ENCODE measurements at places on chromosomes 4 and X. TPM values are rescaled to one million over a fixed set of nuclear protein-coding genes. Genes with fewer than 3 reads are reported as not detected.

- no peak for DNase-seq
These were observed 40.5 kb upstream of the PGRMC2 start for GRCh38 chr4:128328106-128328505.

- no peak for DNase-seq
These were observed 39.6 kb downstream of the FGFBP1 start for GRCh38 chr4:15898902-15899301.

GRCh38 chr4:66273110-66273509 is 602.8 kb upstream of the EPHA5 start:
- DNase-seq, result no peak

GRCh38 chrX:41827886-41828285 is 95.5 kb downstream of the CASK start:
- DNase-seq, result no peak

- DNase-seq, result no peak
These were observed 66.0 kb downstream of the FBXO8 start for GRCh38 chr4:174217273-174218126.

GRCh38 chr4:111020961-111021360 is 398.1 kb upstream of the PITX2 start:
- DNase-seq, result no peak

DNA sequence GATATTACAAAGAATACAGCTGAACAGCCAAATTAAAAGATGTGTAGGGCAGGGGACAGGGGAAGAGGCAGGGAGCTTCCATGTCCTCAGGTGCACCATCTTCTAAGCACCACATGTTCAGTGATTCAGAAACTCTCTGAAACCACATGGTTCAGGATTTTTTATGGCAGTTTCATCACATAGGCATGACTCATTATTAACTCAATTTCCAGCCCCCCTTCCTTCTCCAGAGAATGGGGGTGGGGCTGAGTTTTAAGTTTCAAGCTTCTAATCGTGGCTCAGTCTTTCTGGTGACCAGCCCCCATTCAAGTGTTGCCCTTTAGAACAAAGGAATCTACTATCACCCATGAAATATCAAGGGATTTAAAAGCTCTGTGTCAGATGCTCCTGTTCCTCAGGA is 317.8 kb upstream of the GALNT7 start:
- DNase-seq, result no peak

GRCh38 chrX:122850326-122850725 is 333.8 kb upstream of the GRIA3 start:
- DNase-seq, result no peak

- no peak for DNase-seq
These were observed 626 bp downstream of the JADE3 start for GRCh38 chrX:46912603-46913491.

DNA sequence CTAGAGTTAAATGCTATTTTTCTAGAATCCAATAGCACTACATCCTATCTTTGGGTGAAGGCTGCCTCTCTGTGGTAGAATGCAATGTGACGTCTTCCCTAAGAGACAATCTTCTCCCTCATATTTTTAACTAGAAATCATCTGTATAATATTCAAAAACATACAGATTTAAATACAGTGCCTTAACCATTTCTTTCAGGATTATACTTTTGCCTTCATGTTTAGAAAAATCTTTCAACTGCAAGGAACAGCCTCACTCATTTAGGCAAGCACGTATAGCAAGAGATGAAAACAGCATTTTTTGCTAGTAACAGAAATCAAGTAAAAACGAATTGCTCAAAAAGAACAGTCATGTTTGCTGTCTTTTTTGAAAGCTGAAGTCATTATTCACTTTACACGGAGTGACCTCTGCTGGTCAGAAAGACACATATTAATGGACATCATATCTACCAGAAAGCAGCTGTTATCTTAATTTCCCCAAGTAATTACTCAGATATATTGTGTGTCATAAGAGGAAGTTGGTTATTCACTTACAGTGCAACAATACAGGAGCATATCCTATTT is 422.3 kb downstream of the STPG2 start:
- no peak for DNase-seq

GRCh38 chrX:13377550-13377934 is 57.7 kb upstream of the ATXN3L start:
- no peak for DNase-seq

DNA sequence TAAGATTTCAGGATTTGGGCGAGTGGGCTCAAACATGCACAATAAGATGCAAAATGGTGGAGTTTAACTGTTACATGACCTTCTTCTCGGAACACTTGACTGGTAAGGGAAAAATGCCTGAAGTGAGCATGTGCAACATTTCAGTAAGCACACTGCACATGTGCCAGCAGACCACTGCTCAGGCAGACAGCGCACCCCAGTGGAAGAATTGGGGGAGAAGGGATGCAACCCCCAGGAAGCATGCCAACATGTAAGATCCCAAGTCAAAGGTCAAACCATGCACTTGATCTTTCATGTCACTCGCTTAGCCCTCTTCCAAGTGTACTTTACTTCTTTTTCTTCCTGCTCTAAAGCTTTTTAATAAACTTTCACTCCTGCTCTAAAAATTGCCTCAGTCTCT is 256.3 kb downstream of the CENPC start:
- DNase-seq, result no peak

DNA sequence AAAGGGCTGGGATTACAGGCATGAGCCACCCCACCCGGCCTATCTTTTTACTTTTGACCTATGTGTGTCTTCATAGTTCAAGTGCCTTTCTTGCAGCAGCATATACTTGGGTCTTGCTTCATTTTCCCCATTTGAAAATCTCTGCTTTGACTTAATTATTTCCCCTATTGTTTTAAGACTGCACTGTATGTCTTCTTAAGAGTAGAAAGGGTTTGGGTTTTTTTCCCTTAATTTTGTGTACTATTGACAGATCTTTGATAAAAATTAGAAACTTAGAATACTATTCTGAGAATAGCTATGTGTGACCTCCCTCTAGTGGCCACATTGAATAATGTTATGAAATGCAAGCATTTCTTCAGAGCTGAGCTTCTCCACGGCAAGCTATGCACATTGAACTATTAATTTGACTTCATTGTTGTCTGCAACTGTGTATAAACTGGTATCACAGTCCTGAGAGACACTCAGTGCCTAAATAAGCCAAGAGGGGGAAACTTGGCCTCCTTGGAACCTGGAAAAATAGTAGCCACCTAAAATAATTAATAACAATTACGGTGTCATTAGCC is 8.7 kb upstream of the SLC25A4 start:
- no peak for DNase-seq

GRCh38 chrX:10516781-10517322 is 103.5 kb downstream of the MID1 start:
- DNase-seq, result no peak

GRCh38 chr4:152374606-152375285 is 161.1 kb downstream of the FBXW7 start:
- DNase-seq, result no peak

DNA sequence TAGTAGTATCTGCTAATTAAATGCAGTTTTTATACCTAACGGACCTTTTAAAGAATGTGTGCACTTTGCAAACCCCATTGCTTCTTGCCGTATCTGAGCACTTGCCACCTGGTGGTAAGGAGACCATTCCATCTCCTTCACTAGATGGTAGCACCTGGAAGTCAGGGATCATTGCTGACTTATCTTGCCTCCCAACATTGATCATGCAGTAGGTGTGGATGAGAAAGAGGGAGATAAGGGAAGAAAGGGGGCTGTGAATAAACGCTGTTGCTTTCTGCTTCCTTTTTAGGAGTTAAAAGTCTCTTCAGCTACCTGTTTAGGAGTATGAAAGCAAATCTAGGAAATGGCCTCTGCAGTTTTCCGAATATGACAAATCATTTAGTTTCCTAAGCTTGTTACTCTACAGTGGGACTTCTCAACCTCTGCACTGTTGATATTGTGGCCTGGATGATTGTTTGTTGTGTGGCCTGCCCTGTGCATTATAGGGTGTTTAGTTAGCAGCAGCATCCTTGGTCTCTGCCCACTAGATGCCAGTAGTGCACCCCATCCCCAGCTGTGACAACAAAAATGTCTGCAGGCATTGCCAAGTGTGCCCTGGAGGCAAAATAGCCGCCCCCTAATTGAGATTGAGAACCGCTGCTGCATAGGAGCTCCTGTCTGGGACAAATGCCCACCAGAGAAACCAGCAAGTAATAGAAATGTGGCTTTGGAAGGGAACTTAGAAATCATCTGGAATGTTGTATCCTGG is 38.8 kb downstream of the GAB1 start:
- DNase-seq, result no peak

- no peak for DNase-seq
These were observed 979.6 kb upstream of the POU3F4 start for GRCh38 chrX:82528525-82528924.

- DNase-seq, result no peak
These were observed 537.5 kb downstream of the BCOR start for GRCh38 chrX:39560271-39560670.

- DNase-seq, result no peak
These were observed 116.1 kb upstream of the ARHGAP24 start for GRCh38 chr4:85358831-85359230.

DNA sequence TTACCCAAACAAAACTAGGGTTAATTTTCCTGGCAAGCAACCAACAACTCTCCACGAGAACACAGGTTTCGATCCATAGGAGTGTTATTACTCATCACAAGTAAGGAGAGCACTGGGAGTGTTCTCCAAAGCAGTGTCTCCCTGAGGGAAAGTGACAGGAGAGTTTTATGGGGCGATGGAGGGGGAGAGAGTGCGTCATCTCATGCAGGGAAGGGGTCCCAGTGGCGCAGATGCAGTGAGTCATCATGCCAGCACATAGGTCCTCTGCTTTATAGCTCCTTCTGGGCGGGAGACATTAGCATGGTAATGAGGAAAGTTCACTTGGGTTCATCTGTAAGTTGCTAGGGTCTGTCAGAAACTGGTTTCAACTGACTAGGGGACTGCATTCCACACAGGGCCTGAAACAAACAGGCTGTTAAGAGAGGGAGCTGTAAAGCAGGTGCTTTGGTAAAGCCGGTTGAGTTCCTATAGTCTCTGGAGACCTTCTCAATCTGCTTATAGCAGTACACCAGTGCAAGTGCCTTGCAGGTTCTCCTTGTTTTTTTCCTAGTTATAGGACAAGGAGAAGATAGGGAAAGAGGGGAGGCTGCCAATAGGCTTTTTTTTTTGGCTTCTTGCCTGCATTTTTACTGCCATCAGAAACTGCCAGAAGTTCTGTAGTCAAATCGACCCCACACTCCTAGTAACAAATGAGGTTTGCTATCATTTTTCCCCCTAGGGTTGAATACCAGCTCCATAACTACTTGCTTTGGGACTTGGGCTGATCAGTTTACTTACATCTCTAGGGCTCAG is 12.8 kb upstream of the BOD1L1 start:
- no peak for DNase-seq

DNA sequence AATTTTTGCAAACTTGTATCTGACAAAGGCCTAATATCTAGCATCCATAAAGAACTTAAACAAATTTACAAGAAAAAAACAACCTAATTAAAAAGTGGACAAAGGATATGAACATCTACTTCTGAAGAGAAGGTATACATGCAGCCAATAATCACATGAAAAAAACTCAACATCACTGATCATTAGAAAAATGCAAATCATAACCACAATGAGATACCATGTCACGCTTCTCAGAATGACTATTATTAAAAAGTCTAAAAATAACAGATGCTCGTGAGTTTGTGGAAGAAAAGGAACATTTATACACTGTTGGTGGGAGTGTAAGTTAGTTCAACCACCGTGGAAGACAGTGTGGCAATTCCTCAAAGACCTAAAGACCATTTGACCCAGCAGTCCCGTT is 24.0 kb downstream of the CEP44 start:
- no peak for DNase-seq

DNA sequence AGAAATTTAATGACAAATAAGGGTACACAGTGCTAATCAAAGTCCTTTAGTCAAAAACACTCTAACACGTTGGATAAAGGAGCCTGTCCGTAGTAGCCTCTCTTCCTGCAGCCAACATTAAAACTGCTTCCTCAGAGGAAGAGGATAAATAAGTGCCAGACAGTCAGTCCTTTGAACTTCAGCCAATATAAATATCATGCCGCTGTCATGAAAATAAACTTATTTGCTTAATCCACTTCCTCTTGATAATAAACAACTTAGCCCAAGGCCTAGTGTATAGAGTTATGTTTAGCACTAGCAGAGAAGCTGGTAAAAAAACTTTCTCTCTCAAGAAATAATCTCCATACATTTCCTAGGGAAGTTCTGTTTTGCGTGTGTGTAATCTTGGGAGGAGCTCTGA is 196.7 kb downstream of the HS3ST1 start:
- DNase-seq, result no peak

- no peak for DNase-seq
These were observed 14.0 kb downstream of the APOOL start for GRCh38 chrX:85017721-85018120.

GRCh38 chrX:24301806-24302205 is 12.1 kb downstream of the SUPT20HL2 start:
- no peak for DNase-seq

DNA sequence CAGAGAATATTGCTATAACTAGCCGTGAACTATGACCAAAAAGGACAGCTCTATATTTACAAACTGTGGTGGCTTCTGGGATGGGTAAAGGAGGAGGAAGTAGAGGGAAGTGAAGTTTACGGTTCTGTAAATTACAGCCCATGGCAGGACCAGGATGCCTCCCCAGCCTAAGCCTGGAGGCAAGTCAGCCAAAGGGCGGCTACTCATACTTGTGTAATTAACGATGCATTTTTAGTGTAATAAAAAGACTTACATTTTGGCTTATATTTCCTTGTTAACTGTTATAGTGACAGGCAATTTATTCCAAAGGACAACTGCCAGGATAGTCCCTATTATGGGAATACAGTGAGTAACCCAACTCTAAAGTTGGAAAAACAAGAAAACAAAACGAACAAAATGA is 139.9 kb upstream of the OTUD4 start:
- DNase-seq, result no peak

The SLC49A3 gene
- total RNA-seq, result 21.1 TPM

The C4orf54 gene
- not detected for total RNA-seq

The FBXO8 gene
- 15.9 TPM for total RNA-seq

The CXCL8 gene
- total RNA-seq, result 13.8 TPM

The PDE6B gene
- 5.6 TPM for total RNA-seq

The PLXNB3 gene
- total RNA-seq, result 9.1 TPM

The FNIP2 gene
- total RNA-seq, result 125 TPM

The AVPR2 gene
- total RNA-seq, result 22.7 TPM

The GRSF1 gene
- 51.9 TPM for total RNA-seq

The EGF gene
- total RNA-seq, result 0.12 TPM

The PLAC1 gene
- total RNA-seq, result not detected

The FGF13 gene
- total RNA-seq, result 11.7 TPM

The PRDM5 gene
- total RNA-seq, result 9.7 TPM

The PRKX gene
- 17.4 TPM for total RNA-seq

The PNMA6F gene
- total RNA-seq, result not detected

The BANK1 gene
- 3.2 TPM for total RNA-seq

Data from omental fat pad (tissue), 4 donors.